Islet precursor cell (in vitro differentiated cells): ENCODE measurements at places on chromosomes 4 and X.
A peak's percentile ranks its signal among the peaks of the same experiment; 100 is the strongest.

GRCh38 chr4:118974758-118975157 is 86.1 kb downstream of the SYNPO2 start:
- DNase-seq, result no peak

- DNase-seq, result no peak
Measured at GRCh38 chr4:110988722-110989121, 365.8 kb upstream of the PITX2 start.

DNA sequence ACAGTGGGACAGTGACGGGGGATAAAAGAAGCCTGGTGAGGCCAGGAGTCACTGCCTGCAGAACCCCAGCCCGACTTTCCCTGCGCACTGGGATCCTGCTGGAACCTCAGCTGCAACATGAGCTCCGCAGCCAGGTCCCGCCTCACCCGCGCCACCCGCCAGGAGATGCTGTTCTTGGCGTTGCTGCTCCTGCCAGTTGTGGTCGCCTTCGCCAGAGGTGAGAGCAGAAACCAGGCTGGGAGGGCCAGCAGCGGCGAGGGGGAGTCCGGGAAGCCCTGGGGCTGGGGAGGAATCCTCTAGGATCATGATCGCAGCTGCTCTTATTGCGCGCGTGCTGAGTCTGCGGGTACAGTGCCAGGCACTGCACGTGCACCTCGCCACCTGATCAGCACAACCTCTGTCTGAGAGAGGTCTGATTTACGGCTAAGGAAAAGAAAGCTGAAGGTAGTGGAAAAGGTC is at the start of gene PF4V1:
Gene PF4V1 (plus strand): TSS at position 51 of the 459 bp plus-strand sequence. CDS start 67 bp downstream, at position 118.
- DNase-seq, result peak; percentile 83

DNA sequence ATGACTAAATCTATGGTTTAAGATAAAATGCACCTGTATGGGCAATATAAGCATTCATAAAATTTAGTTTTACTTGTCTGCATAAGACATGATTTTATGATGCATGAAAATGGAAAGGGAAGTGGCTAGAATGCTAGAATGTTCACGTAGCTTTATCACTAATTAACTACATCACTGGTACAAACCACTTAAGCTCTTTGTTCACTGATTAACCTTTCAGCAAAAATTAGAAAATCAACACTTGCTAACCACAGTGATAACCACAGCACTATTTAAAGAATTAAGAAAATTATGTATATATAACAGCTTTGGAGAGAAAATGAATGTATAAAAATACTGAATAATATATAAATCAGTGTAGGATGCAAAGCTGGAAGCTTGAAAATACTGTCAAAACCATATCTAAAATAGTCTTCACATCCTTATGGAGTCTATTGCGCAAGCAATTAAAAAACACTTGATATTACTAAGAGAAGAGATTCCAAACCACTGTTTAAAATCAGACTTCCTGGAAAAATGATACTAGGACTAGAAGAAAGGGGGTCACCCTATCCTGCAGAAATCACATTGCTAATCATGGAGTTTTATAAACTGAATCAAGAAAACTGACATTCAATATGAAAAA is 51.9 kb downstream of the EFHC2 start:
- DNase-seq, result no peak

GRCh38 chr4:119490335-119490734 is 138.3 kb downstream of the PDE5A start:
- no peak for DNase-seq

GRCh38 chr4:43244688-43245382 is 352.3 kb downstream of the GRXCR1 start:
- DNase-seq, result no peak

DNA sequence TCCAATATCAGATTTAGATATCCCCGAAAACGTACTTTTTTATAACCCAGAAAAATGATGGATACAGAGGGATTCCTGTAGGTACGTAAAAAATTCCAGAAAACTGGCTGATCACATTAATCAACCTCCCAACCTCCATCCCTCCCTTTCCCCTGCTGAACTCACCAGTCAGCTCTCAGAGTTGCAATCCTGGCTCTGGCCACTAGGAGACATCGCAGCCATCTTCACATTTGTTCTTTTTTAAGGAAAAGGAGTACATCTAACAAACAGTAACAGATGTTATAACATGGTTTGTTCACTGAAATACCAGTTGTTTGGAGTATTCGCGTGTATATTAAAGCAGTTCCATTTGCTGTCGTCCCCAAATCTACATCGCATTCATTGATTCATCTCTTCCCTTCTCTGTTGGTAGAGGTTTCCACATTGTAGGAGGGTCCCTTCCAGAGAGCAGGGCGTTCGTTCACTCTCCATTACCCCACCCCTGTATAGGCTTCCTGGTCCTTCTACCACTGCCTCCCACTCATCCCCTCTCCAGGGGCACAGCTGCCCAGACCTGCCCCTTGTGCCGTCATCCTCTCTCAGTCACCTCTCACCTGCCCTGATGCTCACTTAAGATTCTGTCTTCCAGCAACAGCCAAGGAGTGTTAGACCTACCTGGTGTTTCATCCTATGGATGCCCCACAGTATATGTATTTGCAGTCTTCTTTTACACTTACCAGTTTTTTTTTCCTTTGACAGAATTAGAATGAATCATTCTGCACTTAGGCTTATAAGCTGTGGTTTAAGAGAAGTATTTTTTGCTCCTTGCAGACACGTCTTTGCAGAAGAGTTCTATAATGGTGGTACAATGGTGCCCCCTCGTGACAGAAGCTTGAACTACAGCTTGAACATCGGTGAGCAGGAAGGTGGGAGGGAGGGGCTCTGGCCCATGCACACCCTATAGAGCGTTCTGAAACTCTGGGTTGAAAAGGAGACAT is 36.8 kb upstream of the RAB40AL start:
- peak; percentile 79 for DNase-seq

DNA sequence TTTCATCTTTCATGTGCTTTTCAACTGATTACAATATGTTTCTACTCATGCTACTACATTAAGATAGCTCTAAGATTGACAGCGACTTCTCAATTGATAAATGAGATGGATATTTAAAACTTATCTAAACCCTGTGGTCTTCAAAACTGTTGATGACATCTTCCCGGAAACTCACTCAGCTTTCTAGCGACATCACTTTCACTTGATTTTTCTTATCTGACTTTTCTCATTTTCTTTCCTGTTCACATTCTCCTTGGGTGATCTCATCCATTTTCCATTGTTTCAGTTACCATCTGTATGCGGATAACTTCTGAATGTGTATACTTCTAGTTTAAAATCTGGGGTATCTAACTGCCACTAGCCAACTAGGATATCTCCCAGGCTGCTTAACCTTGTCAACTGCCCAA is 3.1 kb downstream of the POLR2B start:
- DNase-seq, result no peak

GRCh38 chrX:13699183-13699826 is 10.4 kb downstream of the RAB9A start:
- no peak for DNase-seq

DNA sequence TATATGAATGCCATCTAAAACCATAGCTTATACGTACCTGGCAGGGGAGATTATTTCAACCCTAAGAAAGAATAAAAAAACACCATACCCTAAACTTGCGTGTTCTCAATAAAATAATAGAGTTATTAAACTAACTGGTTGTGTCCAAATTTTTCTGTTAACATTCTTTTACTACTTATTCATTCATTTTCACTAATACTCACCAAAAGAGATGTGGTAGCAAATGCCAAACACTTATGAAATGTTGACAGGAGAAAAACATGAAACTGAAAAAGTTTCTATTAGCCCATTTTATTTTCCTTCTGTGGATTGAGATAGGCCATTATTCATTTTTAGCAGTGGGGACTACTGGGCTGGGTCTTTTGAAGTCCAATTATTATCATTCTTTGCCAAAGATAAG is 102.0 kb downstream of the TSPAN5 start:
- DNase-seq, result no peak

- no peak for DNase-seq
Measured at GRCh38 chrX:1743105-1743504, 128.2 kb downstream of the ASMT start.

DNA sequence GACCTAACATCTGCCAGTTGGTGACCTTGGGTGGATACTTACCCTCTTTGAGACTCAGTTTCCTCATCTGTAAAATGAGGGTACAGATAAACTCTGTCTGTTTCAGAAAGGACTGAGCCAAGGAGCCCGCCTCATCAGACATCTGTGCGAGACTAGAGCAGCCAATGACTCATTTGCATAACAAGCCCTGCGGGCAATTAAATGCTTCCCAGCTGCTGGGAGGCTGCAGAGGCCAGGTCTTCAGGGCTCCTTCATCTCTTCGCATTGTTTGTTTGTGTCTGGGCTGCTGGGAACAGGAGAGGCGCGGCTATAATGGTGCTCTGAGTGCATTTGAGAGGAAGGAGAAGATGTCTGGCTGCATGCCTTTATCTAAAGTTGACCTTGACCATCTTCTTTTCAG is 85.0 kb downstream of the ADRA2C start:
- peak; percentile 83 for DNase-seq

DNA sequence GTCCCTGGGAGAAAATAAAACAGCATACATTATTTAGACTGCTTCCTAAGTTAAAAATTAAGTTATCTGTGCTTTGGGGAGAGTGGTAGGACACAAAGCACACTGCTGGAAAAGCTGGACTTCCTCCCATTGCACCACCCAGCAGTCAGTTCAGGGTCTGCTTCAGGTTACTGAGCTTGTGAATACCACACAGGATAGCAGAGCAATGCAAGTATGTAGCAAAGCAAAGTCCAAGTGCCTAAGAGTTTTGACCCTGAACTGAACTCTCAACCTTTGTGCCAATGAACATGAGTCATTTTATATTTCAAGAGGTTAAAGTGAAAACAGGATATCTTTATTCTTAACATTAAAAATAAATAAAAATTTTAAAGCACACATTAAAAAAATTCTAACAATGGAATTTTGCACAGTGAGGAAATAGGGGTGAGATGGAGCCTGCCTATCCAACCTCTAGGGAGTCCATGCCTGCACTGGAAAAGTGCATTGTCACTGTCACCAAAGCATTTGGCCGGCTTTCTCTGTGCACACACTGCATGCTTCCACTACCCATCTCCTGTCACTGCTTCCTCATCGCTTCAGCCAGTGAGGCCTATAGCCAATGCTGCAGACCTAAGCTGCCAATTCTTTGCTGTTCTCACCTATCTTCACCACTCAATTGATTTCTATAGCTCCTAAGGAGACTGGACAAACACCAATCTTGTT is 50.9 kb downstream of the ABCG2 start:
- no peak for DNase-seq

GRCh38 chr4:140944572-140944971 is 188.4 kb upstream of the TBC1D9 start:
- no peak for DNase-seq

GRCh38 chr4:12211636-12212035 is 782.9 kb upstream of the HS3ST1 start:
- no peak for DNase-seq

GRCh38 chr4:5956285-5957021 is 61.8 kb downstream of the C4orf50 start:
- DNase-seq, result peak; percentile 63

DNA sequence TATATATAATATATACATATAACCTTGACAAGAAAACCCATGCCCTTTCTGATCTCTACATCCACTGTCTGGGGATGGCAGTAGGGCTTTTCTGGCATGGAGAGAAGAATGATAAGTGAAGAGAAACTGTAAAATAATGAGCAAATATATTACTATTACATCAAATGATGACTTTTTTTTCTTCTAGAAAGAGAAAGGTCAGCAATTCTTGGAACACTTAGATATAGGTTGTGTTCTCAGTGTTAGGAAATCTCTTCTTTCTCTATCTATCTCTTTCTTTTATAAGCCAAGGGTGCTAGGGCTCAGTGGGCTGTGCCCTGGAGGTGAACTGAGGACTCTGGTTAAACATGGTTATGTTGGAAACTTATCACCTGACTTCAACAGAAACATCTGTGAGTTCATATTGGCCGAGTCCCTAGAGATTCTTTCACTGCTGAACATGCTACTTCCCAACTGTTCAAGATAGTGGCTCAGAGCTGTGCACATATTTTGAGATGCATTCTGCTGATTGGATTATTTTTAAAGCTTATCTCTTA is 265.1 kb downstream of the GBA3 start:
- DNase-seq, result no peak

- DNase-seq, result no peak
Measured at GRCh38 chr4:89469516-89469915, 161.9 kb upstream of the GPRIN3 start.

- no peak for DNase-seq
Measured at GRCh38 chr4:56272003-56272402, 115.3 kb downstream of the AASDH start.

DNA sequence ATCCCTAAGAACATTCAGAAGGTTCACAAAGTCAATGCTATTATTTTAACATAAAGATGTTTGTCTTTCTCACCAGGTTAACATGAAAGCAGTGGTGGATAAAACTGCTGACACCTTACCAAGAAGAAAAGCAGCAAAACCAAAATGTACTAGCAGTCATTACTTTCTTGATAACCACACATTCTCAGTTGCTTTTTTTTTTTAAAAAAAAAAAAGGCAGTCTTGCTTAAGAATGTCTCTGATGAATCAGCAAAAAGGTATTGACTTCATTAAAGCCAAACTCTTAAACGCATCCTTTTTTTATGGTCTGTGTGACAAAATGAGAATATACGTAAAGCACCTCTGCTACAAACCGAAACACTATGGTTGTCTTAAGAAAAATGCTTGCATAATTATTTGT is 31.9 kb downstream of the CDKL2 start:
- DNase-seq, result no peak

GRCh38 chr4:133720001-133720400 is 481.6 kb downstream of the PABPC4L start:
- DNase-seq, result no peak

DNA sequence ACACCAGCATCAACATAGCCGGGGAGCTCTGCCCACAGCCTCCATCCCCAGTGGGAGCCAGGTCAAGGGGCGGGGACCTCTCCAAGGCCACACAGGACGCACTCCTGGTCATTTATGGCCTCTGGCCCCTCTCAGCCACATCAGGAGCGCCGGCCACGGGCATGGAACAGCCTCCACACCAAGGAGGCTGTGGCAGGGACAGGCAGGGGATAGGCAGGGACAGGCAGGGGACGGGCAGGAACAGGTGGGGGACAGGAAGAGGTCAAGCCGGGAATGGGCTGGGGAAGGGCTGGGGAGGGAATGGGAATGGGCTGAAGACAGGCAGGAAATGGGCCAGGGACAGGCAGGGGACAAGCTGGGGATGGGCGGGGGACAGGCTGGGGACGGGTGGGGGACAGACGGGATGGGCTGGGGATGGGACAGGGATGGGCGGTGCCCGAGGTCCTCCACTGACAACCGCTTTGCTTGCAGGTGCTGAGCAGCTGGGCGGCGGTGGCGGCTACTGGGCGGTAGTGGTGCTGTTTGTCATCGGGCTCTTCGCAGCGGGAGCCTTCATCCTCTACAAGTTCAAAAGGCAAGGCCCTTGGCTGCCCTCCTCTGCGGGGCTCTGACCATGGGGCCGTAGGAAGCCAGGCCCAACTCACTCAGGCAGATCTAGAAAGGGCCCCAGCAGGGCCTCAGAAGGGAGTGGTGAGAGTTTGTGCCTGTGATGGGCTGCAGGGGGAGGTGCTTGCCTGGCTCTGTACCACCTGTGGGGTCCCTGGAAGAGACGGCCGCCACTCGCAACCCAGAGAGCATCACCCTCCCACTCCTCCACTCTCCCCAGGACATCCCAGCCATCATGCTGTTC is 205.6 kb downstream of the AFAP1 start:
- DNase-seq, result no peak
